ENCODE measurements at places on chromosomes 3 and 15.

DNA sequence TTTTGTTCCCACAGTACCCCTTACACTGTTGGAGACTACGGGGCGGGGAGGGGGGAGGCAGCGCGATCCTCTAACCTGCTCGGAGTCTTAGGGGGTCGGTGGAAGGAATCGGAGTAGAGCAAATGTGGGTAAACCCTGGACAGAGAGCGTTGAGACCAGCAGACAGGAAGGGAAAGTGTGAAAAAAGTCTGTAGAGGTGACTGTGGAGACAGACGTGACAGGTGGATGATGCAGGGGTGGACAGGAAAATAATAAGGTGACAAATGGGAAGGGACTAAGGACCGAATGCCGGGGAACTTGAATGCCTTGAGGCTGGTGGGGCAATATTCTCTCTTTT is 424 bp downstream of the EAF2 start:
- no peak for DNase-seq

GRCh38 chr3:65485826-65486469 is 552.8 kb downstream of the MAGI1 start:
- no peak for DNase-seq

DNA sequence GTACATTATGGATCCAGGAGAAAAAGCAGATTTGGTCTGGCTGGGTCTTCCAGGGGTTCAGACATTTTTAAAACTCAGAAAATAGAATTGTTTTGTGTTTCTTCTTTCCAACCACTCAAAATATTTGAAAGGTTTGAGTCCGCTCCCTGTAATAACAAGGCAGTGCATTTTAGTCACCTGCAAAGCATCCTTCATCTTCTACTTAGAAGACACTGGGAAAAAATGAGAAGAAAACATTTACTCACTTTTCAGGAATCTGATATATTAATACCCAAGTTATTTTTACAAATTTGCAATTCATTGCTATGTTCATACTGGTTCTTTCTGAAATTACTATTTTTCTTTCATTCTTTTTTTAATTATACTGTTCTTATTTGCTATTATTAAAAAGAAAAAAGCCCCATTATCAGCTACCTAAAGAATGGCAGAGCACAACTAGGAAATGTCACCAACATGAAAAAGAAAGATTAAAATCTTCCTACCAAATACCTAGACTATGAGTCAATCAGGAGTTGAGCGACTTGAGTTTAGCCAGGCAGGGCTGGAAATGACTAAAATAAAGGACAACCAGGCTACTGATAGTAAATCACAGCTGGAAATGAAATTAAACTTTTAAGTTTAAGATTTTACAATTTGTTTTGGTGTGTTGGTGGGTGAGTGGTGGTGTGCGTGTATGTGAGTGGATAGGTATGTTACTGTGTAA is 280.3 kb upstream of the THBS1 start:
- DNase-seq, result no peak

DNA sequence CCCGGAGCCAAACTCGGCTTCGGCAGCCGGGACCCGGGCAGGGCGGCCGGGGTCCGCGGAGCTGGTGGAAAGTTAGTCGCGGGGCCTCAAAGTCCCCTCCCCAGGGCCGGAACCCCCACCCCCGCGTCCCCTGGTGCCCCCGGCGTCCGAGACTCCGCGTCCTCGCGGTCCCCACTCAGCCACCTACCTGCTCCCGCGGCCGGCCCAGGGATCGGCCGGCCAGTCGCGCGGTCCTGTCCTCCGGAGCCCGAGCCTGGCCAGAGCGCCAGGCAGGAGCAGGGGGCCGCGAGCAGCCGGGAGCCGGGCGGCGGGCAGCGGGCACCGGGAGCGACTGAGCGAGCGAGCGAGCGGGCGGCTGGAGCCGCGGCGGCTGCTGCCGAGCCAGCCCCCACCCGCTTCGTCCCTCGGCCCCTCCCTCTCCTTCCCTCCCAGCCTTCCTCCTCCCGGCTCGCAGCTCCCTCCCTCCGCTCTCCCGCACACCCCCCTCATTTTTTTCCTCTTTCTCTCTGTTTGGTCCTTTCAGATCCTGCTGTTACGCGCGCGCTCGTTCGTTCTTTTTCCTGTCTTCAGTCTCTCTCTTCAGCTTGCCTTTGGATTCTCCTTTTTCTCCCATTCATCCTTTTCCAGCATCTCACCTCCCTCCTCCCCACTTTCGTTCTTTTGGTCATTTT is at the start of gene MEGF11:
MEGF11 (minus strand) TSS at position 333 of the 671 bp plus-strand sequence. CDS start 125,347 bp downstream, outside the sequence.
- no peak for DNase-seq

DNA sequence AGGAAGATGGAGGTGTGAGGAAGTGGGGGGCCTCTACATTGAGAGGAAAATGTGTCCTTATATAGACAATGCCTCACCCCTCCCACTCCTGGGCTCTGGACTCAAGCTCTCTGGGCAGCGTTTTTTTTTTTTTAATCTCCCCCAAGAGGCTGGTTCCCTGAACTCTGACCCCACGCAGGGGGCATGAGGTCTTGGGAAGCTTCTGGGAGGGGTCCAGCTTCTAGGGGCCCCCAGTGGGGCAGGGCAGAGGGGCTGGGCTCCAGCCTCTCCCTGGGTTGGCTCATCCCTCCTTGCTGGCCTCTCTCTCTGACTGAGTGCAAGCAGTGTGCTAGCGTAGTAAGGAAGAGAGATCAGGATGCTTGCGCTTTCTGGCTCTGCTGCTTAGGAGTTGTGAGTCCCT is 101.4 kb upstream of the HACD2 start:
- no peak for DNase-seq

DNA sequence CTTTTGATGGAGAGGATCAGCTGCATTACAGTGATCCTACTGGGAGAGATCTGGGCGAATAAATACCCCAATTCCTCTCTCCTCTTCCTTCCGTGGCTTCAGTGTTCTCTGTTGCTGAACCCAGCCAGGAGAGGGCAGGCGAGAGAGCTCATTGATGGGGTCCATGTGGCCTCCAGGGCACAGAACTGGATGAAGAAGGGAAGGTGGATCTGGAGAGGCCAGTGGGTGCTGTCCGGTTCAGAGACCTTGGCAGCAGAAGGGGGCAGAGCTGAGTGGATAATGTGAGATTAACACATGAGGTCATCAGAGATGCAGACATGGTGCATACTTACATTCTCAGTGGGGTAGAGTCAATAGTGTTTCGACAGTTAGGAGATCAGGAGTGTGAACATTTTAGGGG is 193.6 kb downstream of the CLSTN2 start:
- DNase-seq, result peak; percentile 2

DNA sequence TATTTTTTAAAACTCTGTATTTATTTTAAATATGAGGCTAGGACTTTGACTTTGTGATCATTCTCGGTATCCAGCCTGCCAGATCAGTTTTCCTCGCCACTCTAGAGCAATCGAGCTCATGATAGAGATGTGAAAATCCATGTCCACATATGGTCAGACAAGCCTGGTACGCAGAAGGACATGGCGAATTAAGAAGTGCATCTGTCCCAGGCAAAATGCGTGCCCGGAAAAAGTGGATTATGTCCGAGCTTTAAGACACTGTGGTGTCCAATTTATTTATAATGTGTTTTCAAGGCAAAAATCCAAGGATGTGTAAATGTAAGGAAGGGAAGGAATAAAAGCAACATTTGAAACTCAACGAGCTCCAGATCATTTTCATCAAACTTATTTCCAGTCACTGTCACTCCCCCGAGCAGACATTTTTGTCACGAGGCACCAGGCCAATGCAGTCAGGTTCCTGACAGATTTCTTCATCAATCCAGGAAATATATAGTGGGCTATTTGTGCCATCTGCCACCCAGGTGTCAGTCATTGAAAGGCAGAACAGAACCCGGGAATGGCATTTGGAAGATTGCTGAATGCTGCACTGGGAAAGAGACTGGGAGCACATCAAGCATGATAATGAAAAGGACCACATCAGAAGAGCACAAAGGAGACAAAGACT is 825.7 kb downstream of the SQOR start:
- DNase-seq, result no peak

DNA sequence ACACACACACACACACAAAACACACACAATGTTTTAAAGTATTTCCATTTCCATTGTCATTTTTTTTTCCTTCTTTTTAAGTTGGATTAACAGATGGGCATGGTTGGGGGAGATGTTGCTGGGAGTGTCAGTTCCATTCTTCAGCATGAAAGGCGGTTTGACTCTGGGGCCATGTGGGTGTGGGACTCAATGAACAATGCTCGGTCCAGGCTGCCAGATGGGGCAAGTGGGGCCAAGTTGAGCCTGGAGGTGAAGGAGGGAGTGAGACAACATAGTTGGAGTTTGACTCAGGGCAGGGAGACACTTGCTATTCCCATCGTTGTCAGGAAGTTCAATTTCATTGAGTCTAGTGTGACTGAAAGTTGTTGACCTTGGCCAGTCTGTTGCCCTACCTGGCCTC is 125.3 kb downstream of the TLE3 start:
- DNase-seq, result no peak

DNA sequence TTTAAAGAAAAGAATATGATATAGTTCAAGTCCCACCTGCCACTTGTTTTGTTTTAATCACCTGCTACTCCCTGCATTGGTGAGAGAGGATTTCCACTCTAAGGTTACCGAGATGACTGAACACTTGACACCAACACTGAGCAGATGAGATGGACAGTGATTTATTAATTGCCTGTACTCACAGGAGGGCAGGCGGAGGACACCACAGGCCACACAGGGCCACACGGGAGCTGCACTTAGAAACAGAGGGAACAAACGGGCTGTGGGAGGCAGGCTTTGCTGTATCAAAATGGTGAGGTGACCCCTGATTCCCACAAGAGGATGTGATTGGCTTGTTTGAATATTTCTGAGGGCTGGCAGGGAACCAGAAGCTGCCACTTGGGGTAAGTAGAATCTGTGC is 10.8 kb downstream of the MINAR1 start:
- DNase-seq, result no peak

DNA sequence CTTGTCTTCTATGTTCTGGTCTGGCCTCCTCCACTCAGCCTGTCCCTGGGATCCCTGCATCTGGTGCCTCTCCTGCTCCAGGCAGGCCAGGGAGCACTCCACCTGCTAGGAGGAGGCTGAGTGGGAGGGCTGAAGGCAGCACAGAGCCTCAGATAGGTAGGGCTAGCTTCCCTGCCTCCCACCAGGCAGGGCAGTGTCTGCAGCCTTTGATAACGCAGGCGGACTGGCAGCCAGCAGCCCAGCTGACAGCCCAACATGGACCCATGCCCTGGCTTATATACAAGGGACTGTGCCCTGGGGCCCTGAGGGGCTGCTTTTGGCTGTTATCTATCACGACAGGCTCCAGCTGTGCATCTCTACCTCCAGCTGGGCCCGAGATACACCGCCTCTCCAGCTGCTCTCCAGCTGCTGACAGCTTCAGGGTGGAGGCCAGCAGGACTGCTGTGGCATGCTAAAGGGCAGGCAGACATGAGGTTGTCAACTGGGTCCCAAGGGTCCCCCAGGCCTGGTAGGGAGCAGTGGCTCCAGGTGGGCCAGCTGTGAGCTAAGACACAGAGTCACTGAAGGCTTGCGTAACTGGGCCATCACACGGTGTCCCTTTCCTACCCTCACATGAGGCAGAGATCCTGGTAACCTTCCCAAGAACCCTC is 5.2 kb upstream of the CLK3 start:
- DNase-seq, result no peak

DNA sequence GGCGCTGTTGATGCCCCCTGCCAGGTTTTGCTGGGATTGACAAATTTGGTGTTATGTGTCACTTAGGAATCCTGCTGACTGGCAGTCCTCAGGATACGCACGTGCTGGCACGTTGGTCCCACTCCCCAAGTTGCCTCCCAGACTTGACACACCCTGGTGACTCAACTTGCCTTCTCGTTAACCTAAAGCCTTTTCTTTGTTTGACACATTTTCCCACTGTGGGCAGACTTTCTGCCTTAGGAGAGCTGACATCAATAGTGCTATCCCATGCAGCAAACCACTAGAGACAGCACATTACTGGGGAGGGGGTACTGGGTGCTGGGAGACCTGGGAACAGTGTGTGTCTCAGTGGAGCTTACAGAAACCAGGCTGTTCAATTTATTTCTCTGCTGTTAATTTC is 104.3 kb downstream of the OXNAD1 start:
- DNase-seq, result no peak

GRCh38 chr3:46517016-46517783 is 19.4 kb downstream of the RTP3 start:
- DNase-seq, result peak; percentile 30

DNA sequence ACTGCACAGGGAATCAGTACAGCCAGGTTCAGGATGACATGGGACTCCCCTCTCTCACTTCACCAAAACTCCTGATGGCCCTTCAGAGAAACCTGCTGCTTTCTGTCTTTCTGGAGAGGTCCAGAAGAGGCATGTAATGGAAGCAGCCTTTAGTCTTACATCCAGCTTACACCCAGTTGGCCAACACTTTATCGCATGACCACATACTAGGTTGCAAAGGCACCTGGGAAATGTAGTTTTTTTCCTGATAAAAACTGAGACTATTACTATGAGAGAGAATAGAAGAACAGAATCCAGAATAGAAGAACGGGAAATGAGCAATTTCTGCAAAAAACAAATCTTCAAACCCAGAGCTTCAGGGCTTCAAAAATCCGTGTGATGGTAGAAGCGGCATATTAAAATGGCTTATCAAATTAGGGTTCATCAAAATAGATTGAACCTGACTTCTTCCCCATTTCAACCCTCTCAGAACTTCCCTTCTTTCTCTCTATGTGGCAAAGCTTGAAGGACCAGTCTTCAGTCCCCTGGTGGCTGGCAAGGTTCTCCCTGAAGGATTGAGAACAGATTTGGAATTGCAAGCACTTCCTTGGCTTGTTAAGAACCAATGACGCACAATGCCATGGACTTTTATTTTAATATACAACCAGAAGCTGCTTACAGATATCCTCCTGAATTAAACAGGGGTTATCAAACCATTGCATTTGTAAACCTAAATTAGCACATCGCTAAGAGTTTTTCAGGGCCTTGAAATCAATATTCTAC is 34.4 kb downstream of the CORO2B start:
- DNase-seq, result no peak

DNA sequence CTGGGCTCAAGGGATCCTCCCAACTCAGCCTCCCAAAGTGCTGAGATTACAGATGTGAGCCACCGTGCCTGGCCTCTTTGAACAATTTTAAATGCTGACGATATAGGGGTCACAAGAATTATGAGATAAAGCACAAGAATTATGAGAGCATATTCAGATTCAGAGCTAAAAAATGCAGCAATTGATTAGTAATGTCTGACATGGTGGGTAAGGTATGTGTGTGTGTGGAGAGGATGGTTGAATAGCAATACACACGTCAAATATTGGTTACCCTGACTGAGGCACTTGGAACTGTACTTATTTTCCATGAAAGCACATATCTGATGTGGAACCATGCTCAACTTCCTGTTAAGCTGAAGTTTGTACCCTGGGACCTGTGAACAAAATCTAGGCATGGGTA is 115.6 kb downstream of the EOMES start:
- DNase-seq, result no peak

All from T-helper 2 cell (primary cell).